ENCODE measurements at places on chromosomes 12 and 14. TPM values are rescaled to one million over a fixed set of nuclear protein-coding genes. Genes with fewer than 3 reads are reported as not detected.
A peak's percentile ranks its signal among the peaks of the same experiment; 100 is the strongest.

DNA sequence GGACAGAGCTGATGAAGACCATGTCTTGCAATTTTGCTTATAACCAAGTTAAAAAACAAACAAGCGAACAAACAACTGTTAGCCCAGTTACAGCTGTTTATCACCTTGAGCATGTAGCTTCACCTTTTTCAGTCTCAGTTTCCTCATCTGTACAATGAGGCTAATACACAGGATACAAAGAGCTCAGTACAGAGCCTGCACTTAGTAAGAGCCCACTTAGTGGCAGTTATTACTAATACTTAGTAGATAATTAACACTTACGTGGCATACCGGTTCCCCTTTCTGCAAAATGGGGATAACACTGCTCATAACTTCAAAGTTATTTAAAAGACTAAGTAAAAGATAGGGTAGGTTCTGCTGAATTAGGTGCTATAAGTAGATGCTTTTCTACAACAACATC is 228.0 kb downstream of the MON2 start:
- no peak for DNase-seq

- no peak for DNase-seq
Measured at GRCh38 chr12:22541496-22542155, 2.7 kb downstream of the C2CD5 start.

The FITM1 gene
- total RNA-seq = 0.13 TPM

DNA sequence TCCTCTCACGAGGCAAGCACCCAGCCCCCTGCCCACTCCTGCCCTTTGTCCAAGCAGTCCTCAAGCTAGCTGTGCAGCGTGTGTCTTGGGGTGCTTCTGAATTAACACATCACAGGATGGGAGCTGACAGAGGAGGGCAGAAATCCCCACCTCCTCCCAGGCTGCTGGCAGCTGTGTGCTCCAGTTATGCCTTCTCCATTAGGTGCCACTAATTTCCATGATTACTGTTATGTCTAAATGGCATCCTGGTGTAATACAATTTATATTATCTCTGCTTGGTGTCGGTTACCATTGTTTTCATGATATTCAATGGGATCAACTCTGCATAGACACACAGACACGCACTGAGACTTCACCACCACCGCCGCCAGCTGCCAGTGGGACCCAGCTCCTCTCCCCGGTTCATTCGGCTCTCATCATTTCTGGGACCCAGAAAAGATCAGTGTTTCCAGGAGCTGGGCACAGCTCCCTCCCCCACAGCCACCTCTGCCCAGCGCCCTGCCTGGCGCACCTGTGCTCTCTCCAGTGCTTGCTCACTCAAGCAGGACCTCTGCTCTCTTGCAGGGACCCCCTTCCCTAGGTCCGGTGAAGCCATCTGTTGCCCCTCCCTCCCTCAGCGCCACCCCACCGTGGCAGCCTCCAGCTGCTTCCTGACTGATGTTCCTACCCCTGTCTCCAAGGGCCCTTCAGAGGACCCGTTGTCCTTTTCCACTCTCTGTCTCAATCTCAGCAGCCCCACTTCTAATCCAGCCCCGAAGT is 167.5 kb upstream of the FKBP4 start:
- DNase-seq = no peak

GRCh38 chr14:102049258-102050025 is 37.4 kb downstream of the HSP90AA1 start:
- no peak for DNase-seq

The CD69 gene
- total RNA-seq = not detected

- no peak for DNase-seq
Measured at GRCh38 chr12:9694241-9694640, 24.7 kb downstream of the CLEC2D start.

The VTI1B gene
- 30.6 TPM for total RNA-seq

DNA sequence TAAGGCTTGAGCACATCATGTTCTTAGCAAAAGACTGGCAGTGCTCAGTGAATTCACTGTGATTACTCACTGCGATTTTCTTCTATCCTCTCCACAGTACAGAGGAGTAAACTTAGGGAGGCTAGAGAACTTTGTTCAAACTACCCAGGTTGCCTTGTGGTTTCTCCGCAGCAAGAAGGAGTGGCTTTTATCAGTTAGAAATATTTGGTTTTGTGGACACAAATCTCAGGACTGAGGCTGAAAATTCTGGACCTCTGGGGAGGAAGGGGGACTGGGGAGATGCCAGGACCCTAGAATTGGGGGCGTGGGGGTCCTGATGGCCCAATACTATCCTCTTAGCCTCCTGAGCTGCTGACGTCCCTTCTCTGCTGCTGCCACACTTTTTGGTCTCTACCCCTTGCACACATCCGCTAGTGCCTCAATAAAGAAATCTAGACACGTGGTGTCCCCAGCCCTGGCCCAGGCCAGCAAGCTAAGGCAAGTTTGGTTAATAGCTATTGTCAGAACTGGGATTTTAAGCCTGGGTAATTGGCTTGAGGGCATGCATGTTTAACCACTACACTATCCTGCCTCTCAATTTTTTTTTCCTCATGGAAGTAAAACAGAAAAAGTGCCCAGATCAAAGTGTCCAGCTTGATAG is 842 bp downstream of the OAS2 start:
- DNase-seq = no peak

DNA sequence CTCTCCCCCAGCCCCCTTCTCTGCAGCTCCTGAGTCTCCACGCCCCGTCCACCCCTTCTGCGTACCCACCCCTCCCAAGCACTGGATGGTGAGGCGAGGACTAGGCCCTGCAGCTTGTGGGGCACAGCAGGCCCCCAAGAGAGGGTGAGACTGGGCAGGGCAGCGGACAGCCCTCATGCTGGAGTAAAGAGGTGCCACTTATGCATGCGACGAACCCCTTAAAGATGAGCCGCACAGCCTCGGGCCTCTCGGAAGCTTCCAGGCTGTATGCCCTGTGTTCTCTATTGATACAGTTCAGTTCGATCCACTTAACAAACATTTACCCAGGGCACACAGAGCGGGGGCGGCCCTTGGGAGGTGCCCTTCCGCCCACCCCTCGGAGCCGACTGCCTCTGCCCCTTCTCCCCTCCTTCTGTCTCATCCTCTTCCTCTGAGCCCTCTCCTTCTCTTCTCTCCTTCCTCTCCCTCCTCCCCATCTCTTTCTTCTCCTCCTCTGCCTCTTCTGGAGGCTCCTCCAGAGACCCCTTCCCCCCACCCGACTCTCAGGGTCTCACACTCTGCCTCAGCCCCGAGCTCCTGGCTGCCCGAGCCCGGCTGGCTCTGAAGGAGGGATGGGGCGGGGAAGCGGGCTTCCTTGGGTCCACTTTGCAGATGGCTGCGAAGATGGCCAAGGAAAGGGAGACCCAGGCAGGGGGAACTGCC is 32.7 kb upstream of the DLK1 start:
- DNase-seq = no peak

The B4GALNT1 gene
- total RNA-seq = 5.8 TPM

The ABCB9 gene
- total RNA-seq = 7.3 TPM

GRCh38 chr12:123398550-123399254 is 14.8 kb downstream of the KMT5A start:
- no peak for DNase-seq

DNA sequence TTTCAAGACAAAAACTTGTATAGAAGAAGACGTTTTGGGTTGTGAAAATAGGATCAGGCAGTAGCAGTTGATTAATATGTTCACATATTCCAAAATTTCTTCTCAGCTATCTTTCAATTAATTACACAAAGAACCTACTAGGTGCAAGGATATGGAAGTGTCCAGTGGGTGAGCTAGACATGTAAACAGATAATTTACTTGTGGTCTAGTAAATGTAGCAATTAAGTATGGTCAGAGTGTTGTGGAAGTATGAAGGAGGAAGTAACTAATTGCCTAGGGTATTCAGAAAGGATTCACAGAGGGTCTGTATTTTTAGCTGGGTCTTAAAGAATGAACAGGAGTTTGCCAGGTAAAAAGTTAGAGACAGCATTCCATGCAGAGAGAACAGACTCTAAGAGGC is 5.9 kb downstream of the GOLGA5 start:
- DNase-seq = no peak

DNA sequence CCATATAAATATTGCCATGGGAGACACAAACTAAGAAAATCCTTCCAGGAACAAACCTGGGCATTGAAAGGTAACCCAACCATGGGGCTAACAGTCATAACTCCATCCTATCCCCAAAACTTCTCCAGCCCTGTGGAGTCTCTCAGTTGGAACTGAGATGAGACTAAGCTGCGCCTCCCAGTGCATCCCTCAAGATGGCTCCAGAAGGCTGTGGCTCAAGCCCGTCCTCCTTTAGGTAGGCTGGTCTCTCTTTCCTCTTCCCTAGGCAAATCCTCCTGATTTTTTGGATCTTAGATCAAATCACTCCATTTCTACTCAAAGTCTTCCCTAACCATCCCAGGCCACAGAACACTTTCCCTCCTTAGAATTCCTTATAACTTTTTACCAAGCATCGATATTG is 364.3 kb upstream of the CCDC196 start:
- DNase-seq = no peak

- peak; percentile 27 for DNase-seq
Measured at GRCh38 chr14:96204151-96205058, at the start of gene BDKRB2. TSS of gene BDKRB2 (plus strand) at chr14:96204839. CDS start at chr14:96237108, 32,269 bp downstream.

The NGB gene
- total RNA-seq = not detected

DNA sequence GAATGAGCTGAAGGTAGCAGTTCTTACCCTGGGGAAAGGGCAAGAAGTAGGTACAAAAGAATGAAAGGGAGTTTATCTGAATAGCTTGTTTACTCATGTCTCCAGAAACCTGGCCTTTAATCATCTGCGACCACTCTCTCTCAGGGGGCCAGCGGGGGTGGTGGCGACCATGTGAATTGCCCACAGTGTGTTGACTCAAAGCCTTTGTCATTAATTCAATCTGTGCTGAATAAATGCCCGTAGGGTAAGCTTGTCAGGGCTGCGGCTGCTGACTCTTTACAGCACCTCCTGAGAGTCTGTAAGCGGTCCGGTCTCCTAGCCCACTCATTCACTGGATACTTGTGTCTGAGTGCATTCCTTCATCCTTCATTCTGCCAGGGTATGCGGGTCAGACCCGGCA is 874.4 kb downstream of the SLC6A15 start:
- DNase-seq = no peak

The RD3L gene
- total RNA-seq = not detected

GRCh38 chr14:67077921-67078320 is 111.3 kb upstream of the GARIN2 start:
- DNase-seq = no peak

The C12orf42 gene
- 0.16 TPM for total RNA-seq

DNA sequence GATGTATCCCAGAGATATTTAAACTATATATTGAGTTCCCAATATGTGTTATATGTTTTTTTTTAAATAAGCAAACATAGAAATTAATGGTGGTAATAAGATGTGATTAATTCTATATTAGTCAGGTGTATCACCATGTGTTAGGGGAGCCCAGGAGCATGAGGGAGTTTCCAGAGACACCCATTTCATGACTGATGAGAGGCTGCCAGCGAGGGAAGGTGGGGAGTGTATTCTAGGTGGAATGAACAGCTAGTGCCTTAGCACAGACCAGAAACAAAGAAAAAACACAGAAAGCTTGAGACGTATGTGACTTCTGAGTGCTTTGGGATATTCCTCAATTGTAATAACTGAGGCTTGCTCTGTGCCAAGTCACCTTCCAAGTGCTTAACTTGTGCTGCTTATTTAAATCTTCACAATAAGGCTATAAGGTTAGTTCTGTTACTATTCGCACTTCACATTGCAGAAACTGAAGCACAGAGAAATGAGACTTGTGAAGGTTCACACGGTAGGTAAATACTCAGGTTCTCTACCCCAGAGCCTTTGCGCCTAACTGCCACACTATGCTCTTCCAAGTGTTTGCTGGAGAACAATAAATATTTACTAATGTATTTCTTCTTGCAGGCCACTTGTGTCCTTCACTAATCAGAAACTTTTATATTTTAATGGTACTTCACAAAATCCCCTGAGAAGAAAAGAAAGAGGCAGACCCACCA is 17.9 kb upstream of the MGP start:
- DNase-seq = no peak

GRCh38 chr14:104177411-104177810 is 39.0 kb downstream of the KIF26A start:
- DNase-seq = no peak

- DNase-seq = no peak
Measured at GRCh38 chr14:54738009-54738408, 164.6 kb downstream of the GCH1 start.

DNA sequence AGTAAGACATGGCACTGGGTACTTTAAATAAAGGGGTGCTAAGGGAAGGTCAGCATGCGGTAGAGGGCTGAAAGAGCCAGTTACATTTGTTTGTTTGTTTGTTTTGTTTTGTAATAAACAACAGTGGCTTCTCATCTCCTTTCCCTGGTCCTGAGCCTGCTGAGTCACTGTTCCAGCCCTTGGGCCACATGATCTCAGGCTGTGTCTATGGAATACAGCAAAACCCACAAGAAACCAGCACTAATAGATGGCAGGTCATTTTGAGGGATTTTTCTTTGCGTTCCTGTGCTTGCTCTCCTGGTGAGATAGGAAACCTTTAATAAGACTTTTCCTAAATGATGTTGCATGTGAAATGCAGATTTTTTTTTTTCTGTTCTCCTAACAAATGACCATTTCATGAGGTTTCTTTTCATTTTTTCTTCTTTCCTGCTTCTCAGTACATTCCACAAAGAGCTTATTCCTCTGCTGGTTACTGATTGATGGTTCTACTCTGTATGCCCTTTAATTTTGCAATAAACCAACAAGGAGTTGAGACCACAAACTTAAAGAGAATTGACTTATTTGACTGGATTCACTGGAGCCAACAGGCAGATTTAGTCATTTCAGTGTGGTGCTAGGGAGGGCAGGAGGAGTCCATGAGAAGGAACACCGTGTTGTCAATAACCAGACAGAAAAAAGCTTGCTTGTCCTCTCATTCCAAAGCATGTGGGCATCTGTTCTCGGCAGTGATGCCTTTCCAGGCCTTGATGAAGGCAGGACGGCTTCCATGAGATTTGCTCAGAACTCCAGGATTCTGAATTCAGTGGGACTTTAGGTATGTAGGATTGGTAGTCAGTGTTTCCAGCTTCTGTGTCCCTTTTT is 459.2 kb downstream of the RAD51B start:
- DNase-seq = no peak
